ENCODE measurements at places on chromosomes 7 and 10.

- peak; percentile 52 for DNase-seq
Measured at GRCh38 chr7:1567049-1567771, 2.6 kb downstream of the PSMG3 start.

DNA sequence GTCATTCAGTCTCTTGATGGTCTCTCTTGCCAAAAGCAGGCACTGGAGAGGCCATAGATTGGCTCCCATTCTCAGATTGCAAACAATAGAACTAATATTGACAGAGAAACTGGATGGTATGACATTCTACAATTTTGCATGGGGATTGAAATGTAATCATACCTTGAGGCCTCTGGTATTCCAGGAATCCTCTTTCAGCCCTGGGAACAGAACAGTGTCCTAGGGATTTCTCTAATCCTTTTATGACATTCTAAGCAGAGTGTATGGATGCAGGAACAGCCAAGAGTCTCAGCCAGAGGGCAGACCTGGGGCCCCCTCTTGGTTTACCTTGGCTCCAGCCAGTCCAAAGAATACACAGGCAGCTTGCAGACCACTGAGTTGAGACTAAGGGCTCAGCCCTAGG lies 206.4 kb downstream of the KCNMA1 start:
- no peak for DNase-seq

- no peak for DNase-seq
Measured at GRCh38 chr7:77702513-77702912, 6.3 kb downstream of the RSBN1L start.

- no peak for DNase-seq
Measured at GRCh38 chr7:70571403-70571934, 560.5 kb upstream of the GALNT17 start.

GRCh38 chr10:15775513-15775912 lies 55.8 kb upstream of the ITGA8 start:
- no peak for DNase-seq

DNA sequence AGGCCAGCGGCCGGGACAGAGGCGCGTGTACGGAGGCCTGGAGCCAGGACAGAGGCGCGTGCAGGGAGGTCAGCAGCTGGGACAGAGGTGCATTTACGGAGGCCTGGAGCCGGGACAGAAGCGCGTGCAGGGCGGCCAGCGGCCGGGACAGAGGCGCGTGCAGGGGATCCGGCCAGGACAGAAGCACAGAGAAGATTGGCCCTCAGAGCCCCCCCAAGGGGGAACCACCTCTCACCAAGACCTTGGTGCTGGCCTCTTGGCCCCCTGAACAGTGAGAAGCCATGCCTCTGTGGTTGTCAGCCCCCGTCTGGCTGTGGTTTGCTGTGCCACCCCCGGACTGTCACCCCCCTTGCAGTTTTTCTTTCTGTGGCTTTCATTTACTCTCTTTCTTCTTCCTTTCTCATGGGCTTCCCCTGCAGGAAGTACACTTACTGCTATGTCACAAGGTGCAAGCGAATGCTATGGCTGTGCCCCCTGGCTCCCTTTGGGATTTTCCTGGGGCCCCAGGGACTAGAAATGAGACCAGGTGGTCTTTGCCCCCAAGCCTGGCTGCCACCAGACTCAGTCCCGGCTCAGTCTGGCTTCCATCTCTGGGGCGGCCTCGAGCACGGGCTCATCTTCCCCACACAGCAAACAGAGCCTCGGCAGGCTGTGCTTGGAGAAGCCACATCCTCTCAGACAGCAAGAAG lies 41.1 kb downstream of the INSIG1 start:
- DNase-seq = no peak

GRCh38 chr10:14074062-14074884 lies 256.5 kb downstream of the FRMD4A start:
- DNase-seq = peak; percentile 20

DNA sequence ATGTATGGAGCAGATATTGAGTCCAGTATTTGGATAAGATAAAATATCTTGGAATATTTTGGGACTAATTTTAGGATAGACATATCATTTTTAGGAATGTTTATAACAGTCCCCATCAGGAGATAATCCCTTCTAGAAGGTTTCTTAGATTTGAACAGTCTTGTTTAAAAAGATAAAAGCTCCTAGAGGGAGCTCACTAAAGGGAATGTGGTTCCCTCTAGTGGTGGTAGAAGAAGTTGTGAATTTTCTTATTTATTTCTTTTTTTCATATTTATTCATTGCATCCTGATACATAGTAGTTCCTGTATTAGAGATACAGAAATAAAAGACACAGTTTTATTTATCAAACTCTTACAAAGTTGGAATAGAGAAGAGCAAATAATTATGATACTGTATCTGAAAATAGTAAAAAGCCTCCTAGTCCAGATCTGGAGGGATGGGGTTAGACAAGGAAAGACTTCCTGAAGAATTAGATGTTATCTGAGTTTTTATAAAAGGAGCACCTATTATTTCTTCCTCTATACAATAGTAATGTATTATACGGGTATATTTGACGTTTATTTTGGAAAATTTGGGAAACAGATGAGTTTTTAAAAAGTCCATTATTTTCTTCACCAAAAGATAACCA lies 24.5 kb upstream of the KLF14 start:
- DNase-seq = peak; percentile 25

DNA sequence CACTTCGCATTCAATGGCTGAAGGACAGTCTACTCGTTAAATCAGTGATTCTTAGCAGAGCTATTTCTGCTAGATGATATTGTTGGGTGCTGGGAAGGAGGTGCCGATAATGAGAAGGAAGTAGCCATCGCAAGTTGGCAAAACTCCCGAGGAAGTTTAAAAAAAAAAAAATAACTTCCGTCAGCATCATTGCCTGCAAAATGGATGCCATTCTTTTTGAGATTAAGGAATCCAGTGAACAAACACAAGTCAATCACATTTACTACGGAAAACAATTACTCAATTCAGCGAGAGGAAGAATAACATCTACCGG lies 74.4 kb upstream of the SFMBT2 start:
- DNase-seq = no peak

GRCh38 chr10:118725886-118726500 lies 28.8 kb downstream of the CACUL1 start:
- no peak for DNase-seq

DNA sequence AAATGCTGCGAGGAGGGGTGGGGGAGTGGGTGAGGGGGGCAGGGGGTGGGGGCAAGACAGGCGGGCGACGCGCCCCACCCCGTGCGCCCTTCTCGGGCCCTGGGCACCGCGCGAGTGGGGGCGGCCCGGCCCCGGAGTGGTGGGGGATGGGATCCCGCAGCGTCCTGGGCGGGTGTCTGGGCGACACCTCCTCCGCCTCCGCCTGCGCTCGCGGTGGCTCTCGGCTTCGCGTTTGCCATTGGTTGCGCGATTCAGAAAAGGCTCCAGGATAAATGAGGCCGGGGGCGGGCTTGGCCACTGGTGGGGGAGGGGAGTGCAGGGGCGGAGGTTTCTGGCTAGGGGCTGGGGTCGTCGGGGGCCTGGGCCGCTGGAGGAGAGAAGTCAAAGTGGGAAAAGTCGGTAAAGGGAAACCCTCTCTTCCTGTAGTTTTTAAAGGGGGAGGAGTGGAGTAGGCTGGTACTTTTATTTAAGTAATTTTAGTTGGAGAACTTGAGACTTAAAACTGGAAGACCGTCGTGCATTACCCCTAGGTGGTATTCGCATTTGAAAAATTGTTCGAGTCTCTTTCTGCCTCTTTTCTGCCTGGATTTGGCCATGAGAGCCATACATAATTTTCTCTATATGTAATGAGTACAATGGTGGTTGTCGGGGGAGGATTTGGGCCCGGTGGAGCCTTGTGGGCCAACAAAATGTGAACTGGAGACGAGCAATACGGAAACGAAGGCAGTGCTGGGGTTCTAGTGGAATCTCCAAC lies 992 bp upstream of the IGF2BP3 start:
- DNase-seq = no peak

- no peak for DNase-seq
Measured at GRCh38 chr10:132703419-132704007, 82.4 kb downstream of the NKX6-2 start.

DNA sequence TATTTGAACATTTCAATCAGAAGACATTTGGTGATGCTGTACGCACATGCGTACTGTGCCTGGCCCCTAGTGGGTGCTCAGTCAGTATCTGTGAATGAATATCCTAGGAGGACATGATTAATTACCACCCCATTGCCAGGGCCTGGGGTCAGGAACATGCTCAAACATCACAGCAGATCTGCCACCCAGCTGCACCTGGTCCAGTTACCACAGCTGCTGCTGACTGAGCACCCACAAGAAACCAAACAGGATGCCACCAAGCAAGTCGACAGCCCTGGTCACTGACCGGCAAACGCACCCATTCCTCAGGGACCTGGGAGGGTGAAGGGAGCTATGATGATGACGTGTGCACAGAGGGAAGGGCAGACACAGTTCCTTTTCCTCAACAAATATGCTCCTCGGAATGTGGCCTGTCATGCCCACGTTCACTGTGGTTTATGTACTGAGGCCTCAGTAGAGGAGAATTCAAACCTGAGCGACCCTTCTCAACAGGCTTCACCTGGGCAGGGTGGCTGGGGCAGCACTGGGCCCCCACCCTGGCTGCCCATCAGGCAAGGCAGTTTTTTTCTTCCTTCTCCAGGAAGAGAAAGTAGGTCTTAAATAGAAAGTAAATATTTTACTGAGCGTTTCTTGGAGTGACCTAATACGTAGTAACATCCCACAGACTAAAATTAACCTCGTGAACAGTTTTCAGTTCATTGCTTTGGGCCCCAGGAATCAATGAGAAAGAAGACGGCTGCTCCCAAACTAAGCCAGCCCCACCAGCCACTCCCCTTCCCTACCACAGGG lies 13.4 kb downstream of the CTBP2 start:
- no peak for DNase-seq

GRCh38 chr7:72925546-72926120 lies 738 bp downstream of the POM121 start:
- DNase-seq = no peak

DNA sequence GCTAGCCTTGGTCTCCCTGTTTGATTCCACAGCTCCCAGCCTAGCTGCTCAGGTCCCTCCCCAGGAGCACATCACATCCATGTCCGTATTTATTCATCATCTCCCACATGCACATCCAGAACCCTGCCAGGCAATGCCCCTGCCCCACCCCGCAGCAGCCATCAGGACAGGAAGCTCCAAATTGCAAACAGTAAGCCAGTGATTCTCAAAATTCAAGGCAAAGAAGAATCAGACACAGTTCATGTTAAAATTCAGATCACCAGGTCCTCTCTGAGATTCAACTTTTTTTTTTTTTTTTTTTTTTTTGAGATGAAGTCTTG lies 17.7 kb downstream of the LRRC20 start:
- DNase-seq = no peak

DNA sequence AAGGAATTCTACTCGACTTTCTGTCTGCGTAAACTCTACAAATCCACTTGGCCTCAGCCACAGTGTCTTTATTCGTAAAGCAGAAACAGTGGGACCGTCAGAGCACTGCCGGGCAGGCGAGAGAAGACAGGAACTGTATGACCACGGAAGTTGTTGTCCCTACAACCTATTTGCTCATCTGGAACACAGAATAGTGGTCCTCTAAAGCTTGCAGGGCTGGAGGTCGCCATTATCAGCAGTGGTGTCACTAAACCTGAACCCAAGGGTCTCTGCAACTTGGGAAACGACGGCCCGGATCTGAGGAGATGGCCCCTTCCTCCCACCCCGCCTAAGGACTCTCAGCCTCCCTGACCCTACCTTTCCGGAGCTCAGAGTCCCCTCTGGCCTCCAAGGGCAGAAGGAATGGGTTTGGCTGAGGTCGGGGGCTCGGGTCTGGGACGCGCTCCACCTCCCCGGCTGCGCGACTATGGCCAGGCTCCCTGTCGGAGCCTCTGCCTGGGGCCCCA lies 442 bp downstream of the STYXL1 start:
- no peak for DNase-seq

DNA sequence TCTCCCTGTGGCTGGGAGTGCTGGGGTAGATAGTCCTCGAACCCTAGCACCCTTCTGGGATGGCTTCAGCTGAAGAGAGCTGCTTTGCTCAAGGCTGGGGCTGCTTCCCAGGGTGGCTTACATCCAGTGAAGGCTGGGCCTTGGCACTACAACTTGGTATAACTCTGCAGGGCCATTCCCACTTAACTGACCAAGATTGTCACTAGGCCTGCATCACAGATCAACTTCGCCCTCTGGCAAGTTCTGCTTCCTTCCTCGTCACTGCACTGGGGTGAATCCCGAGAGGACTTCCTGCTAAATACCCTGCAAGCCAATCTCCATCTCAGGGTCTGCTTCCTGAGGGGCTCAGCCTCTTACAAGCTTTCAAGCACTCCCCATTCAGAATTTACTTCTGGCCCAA lies 195.2 kb downstream of the DOCK4 start:
- DNase-seq = no peak

- no peak for DNase-seq
Measured at GRCh38 chr7:130938661-130939060, 204.7 kb upstream of the KLF14 start.

- DNase-seq = peak; percentile 58
Measured at GRCh38 chr10:24518981-24519597, 204.6 kb downstream of the ARHGAP21 start.

DNA sequence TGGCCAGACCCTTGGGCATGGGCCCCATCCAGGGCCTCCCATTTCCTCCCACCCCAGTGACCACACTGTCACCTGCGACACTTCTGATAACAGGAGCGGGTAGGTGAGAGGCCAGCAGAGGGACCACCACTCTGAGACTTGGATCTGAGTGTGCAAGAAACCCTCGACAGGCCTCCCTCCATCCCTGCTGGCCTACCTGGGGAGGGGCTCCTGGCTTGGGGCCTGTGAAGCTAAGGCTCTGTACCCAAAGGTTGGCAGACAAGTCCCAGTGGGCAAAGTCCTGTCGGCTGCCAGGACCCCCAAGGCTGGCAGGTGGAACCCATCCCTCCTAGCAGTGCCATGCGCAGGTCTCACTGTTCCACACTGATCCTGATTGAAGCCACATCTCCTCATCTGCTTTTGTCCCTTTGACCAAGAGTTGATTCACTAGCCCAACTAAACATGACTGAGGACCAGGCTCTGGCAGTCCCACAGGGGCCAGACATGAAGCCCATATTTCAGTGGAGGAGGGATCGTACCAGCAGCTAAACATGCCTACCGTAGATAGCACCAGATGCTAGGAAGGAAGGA lies 1.2 kb upstream of the PGAM2 start:
- DNase-seq = no peak

DNA sequence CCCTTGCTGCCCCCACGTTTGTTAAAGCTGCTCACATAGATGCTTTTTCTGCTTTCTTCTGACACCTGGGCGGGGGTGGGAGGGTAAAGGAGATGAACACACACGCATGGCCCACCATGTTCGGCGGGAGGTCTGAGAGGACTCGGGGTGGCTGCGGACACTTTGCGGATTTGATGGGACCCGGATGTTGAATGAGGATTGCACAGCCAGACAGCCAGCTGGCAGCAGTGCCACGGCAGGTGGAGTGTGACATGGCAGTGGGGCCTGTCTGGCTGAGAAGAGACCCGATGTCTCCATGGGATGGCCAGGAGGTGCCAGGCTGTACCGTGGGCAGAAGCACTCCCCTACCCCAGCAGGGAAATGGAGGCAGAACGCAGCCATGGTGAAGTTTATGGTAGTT lies 31.2 kb downstream of the PPP2R2D start:
- DNase-seq = no peak

DNA sequence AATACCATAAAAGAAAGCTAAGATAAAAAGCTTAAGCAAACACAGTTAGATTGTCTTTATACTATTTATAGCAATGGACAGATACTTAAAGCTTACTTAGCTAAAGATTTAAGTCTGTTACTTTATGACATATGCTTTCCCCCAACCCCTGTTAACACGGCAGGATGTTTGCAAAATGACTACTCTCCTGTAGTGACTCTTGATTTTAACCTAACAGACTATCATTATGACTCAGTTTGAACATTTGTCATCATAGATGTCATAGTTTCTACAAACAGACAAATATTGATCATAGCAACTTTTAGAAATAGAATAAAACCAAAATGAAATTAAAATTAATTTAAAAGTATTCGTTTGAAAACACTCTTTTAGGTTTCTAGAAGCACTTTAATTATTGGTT lies 7.8 kb upstream of the COMMD3 start:
- no peak for DNase-seq
